Bone marrow (tissue), 2 donors: ENCODE measurements at places on chromosomes 5 and 9.

GRCh38 chr9:14242150-14242805 is 71.7 kb downstream of the NFIB start:
- no peak for DNase-seq

DNA sequence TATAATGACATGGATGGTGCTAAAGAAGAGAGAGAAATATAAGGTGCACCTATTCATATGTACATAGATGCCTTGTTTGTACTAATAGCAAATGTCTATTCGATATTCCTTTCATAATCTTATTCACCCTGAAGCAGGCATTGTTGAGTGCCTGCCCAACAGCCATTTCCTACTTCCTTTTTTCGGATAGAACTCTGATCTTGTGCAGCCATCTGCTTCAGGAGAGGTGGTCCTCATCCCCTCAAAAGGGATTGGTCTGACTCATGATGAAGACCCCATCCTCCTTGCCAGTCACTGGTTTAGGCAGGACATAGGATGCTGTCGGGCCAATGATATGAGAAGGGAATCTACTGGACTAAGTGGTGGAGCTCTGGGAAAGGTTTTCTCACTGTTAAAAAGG is 8.4 kb upstream of the RANBP3L start:
- DNase-seq: no peak

DNA sequence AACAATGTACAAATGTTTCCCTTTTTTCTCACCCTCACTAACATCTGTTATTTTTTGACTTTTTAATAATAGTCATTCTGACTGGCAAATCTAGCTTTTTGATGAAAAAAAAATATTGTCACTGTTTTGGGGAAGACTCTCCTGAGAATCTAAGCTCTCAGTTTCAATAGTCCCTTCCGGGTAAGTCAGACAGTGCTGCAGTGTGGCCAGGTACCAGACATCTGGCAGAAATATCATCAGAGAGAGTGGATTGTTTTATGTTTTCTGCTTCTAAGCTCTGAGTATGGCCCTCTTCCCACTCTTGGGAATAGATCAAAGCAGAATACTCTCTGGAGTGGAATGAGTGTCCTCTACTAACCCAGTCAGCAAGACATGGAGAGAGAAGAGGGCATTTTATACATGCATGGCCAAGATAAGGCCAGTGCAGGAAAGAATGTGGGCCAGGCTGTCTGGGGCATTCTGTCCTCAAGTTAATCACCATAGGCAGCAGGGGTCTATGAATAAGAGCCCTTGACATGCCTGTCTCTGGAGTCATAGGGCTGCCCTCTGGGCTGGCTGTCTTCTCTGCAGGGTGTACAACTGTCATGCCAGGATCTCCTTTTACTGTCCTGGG is 38.5 kb upstream of the OR2S2 start:
- no peak for DNase-seq

- DNase-seq: peak; percentile 32
Measured at GRCh38 chr9:129482521-129483414, 138.1 kb downstream of the C9orf50 start.

DNA sequence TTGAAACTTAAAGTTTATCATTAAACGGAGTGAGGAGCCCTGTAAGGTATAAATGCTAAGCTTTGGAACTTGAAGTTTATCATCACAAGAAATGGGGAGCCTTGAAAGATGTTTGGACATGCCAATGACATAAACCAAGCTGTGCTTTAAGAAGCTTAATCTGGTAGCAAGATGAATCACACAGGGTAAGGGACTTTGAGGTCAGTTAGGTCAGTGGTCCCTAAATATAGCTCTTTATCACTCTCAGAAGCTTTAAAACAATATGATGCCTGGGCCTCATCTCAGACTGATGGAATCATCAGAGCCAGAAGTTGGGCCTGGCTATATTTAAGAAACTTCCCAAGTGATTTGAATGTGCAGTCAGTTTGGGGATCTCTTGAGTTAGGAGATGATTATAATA is 85.7 kb downstream of the TNC start:
- no peak for DNase-seq

DNA sequence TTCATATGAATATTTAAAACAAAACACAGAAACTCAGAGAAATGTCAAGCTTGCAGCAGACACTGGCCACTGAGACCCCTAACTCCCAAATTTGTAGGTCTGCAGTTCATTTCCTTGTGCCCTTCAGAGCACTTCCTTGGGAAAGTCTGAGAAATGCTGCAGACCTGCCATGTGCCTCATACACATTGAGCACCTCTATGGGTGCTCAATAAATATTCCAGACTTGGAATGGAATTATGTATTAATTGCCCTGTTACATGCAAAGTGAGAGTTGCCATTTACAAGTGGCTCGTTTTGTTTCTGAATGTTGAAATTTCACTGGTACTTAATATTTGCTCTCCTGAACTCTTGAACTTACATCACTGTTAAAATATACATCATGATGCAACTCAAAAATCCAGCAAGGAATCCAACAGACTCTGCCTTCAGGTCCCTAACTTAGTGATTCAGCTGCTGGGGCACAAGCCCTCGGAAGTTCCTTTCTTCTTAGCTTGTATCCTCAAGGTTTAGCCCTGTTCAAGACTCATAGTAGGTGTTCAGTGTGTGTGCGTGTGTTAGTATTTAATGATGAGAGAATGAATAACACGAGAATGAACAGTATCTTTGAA is 90.6 kb downstream of the PTCD2 start:
- DNase-seq: no peak

- no peak for DNase-seq
Measured at GRCh38 chr9:69898714-69899209, 78.1 kb downstream of the CFAP95 start.

DNA sequence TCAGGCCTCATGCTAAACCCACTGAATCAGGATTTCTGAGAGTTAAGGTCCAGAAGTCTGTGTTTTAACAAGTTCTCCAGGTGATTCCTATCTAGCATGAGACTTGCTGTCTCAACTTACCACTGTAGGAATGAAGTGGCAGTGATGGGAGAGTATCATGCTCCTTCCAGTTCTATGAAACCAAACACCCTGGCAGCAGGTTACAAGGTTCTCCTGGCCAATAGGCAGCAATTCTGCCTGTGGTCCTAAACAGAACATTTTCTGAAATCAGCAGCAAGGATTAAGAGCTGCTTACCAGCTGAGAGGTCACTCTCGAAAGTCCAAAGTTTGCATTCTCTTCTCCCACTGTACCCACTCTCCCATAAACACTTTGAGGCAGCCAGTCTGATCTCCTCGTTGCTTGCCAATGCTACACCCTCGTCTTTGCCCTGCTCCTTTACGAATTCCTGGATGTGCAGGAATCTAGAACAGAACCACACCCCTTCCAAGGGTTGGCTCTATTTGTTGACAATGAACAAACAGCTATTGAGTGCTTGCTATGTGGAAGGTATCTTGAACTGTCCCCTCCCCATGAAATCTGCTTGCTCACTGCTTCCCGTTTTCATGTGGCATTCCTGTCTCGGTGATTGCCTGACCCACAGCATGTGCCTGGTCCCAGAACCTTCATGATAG is 100.5 kb downstream of the TMEM174 start:
- DNase-seq: no peak
